HT1080 (cell line): ENCODE measurements at places on chromosomes 3 and 15. TPM values are rescaled to one million over a fixed set of nuclear protein-coding genes. Genes with fewer than 3 reads are reported as not detected.

- DNase-seq, result no peak
Measured at GRCh38 chr15:26157081-26157480, 294.0 kb upstream of the ATP10A start.

DNA sequence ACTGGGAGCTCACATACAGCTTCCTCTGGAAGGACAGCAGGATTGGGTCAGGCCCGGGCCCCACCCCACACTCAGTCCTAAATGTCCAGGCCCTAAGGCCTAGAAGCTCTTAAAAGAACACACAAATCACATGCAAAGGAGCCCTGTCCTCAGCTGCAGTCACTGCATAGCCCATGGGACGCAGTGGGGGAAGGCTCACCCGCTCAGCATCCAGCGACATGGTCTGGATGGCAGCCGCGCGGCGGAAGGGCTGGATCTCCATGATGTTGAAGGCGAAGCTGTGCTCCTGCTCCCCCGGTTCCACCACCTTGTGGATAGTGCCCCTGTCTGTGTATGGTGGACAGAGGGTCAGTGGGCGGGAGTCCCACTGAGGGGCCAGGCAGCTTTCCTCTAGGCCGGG is 22.1 kb downstream of the SEMA7A start:
- no peak for DNase-seq

DNA sequence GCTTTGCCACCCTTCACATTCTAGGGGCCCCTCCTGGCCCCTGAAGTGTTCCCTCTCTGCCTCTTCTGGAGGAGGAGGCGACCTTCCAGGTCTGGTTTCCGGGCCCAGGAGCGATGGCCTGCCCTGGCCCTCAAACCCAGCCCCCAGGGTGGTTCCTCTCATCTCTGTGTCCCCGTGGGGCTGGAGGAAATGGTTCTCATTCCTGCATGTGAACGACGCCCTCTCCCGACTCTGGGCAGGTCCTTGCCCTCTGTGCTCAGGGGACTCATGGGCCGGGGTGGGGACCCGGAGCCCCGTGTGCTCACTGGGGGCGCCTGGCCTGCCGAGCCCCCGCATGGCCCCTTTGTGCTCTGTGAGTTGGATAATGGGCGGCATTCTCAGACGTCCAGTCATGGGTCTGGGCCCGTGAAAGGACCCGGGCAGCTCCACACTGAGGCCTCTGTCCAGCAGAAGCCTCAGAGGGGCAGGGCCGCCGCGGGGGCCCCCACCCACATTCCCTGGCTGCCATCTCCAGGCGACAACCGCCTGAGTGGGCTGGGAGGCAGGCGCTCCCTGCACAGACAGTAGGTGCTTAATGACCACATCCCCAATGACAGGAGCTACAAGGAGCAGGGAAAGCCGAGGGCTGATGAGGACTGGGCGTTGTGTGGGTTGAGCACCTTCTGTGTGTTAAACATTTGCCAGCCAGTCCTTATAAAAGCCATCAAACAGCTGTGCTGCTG is 5.5 kb upstream of the PLXND1 start:
- no peak for DNase-seq

DNA sequence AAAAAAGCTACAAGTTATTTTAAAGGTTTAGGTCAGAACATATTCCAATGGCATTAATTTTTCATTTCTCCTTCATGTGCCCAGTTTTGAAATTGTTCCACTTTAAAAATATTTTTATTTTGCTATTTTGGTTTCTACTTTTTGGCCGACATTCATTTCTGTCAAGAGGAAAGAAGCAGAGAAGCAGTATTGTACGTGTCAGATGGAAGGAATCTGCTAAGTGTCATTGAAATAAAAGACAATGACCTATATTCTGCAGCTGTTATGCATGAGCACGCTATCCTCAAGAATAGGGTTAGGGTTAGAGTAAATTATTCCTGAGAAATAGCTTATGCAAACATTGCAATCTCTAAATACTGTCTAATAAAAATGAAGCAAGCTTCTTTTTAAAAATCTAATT is 941.7 kb downstream of the TUSC7 start:
- DNase-seq, result no peak

DNA sequence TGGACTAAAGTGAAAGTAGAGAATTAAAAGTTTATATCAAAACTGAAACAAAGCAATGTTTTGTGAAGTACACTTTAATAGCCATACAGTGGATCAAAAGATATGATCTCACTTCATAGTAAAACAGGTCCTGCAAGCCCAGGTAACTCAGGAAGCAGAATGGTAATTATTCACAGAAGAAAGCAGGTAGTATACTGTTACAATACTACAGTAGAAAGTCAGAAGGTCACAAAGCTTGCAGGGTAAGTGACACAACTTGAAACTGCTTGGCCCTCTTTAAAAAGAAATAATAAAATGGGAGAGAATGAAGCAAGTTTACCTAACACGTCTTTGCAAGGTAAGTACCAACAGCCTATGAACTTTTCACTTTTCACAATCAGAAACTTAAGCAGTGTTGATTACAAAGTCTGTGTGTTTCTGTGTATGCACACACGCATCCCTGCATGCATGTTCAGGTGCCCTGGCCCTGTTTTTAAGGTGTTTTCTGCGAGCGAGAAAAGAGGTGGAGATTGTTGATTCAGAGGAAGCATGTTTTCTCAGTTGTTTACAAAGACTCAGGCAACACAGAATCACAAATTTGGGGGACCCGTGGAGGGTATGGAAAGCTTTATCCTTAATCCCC is at the start of gene NAALADL2:
Gene NAALADL2 (plus strand): TSS at position 221 of the 622 bp plus-strand sequence.
- no peak for DNase-seq

- DNase-seq, result peak; percentile 46
Measured at GRCh38 chr15:43958861-43959330, 132.1 kb downstream of the WDR76 start.

- no peak for DNase-seq
Measured at GRCh38 chr15:98682992-98683701, 34.8 kb downstream of the IGF1R start.

DNA sequence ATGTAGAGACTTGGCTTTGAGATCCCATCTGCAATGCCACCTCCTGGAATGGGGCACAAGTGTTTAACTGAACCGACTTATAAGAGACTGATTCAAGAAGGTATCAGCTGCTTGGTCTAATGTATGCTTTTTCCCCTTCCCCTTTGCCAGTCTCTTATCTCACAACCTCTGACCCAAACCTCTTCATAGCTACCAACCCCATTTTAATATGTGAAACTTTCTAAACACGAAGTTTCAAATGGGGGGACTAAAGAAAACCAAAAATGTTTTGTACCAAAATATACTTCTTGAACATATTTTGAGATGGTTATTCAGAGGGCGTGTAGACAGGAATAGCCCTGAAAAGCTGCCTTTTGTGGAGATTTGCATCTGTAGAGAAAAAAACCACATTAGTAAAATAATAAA is 73.1 kb downstream of the OXSM start:
- no peak for DNase-seq

- DNase-seq, result no peak
Measured at GRCh38 chr3:100113723-100114412, 433 bp downstream of the FILIP1L start.

GRCh38 chr3:49841806-49842205 is 14.6 kb downstream of the TRAIP start:
- DNase-seq, result no peak

- peak; percentile 51 for DNase-seq
Measured at GRCh38 chr15:40217166-40217824, 21.6 kb upstream of the PAK6 start.

DNA sequence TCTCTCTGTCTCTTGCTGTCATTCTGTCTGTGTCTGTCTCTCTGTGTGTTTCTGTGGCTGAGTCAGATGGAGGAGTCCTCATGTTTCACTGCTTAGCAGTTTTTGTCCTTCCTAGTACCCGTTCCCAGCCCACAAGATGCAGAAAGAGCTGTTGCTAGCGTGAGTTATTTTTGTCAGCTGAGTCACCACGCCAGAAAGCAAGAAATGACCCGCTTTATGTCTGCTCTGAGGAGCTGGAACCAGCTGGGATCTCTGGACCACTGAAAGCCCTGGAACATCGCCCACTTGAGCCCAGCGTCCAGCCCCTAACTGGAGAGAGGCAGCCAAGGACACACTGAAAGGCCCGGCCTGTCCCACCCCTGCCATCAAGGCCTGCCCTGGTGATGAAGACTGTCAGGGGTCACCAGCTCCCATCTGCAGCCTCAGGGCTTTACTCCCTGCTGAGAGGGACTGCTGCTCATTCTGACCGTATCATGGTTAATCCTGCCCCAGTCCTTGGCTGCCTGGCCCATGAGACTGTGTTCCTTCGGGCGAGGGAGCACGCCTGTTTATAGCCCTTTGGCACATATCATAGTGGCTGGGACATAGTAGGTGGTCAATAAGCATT is 101.7 kb upstream of the TPM1 start:
- peak; percentile 97 for DNase-seq

- DNase-seq, result no peak
Measured at GRCh38 chr15:71349736-71350526, 234.7 kb downstream of the THSD4 start.

DNA sequence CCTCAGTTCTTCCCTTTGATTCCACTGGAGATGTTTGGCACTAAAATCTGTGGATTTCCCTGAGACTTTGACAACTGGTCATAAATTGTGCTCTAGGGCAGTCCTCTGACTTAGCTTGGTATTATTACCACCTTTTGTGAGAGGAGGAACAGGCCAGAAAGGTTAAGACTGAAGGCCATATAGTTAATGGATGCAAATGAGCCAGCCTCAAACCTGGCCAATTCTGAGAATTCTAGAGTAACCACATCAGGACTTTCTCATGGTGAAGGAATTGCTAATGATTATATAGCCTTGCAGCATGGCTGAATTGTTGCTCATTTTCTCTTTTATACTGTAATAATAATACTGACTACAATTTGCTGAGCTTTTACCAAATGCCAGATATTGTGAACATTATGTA is 162.5 kb downstream of the CADPS start:
- DNase-seq, result no peak

DNA sequence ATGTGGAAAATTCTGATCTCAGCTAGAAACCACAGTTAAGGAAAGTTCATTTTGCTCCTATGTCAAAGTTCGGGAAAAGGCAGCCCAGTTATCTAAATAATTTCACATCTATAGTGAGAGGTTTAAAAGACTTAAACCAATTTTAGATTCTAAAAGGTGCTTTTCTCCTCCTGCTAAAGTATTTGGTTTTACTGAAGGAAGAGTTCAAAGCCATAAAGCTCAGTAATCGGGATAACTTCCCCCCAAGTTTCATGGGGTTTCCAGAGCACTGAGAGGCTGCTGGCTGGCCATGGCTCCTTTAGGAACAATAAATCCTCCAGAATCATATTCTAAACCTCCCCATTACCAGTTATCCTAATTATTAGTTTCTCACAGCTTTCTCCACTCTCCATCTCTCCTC is 38.2 kb downstream of the ZIC4 start:
- DNase-seq, result no peak

GRCh38 chr3:126478581-126479310 is 3.1 kb upstream of the ZXDC start:
- no peak for DNase-seq

GRCh38 chr3:161403251-161403650 is 31.9 kb upstream of the SPTSSB start:
- DNase-seq, result peak; percentile 26

GRCh38 chr15:51861557-51862359 is 32.3 kb downstream of the TMOD3 start:
- peak; percentile 85 for DNase-seq

- DNase-seq, result no peak
Measured at GRCh38 chr15:93026380-93026817, 62.6 kb downstream of the RGMA start.

- DNase-seq, result peak; percentile 9
Measured at GRCh38 chr15:80698676-80699075, 3.6 kb downstream of the ABHD17C start.

GRCh38 chr3:145767909-145768308 is 393.1 kb downstream of the PLOD2 start:
- DNase-seq, result no peak

The SMAD3 gene
- total RNA-seq, result 20.9 and 39.2 TPM in 2 replicates

The DHFR2 gene
- total RNA-seq, result 4.0 and 4.2 TPM in 2 replicates

The ROPN1 gene
- total RNA-seq, result 0.21 TPM in 1 of 2 replicates, not detected in the other

The CGNL1 gene
- 1.5 and 2.3 TPM in 2 replicates for total RNA-seq

The MKRN3 gene
- total RNA-seq, result 14.5 and 14.6 TPM in 2 replicates

The MUC20 gene
- total RNA-seq, result not detected in 2 replicates

The GOLGA8T gene
- 0.06 and 0.17 TPM in 2 replicates for total RNA-seq

The ZPLD1 gene
- 0.11 and 0.23 TPM in 2 replicates for total RNA-seq

The LEO1 gene
- total RNA-seq, result 27.8 and 32.1 TPM in 2 replicates

The LXN gene
- total RNA-seq, result not detected in 2 replicates

The DNAJB8 gene
- total RNA-seq, result not detected in 2 replicates

The TMC3 gene
- total RNA-seq, result not detected in 2 replicates

The LMCD1 gene
- total RNA-seq, result 1.3 and 6.8 TPM in 2 replicates

The ATG7 gene
- 42.3 and 44.4 TPM in 2 replicates for total RNA-seq

The KLHL6 gene
- total RNA-seq, result not detected in 2 replicates

The GRIP2 gene
- 0.07 TPM in 1 of 2 replicates, not detected in the other for total RNA-seq

The LIPH gene
- total RNA-seq, result 0.13 and 0.63 TPM in 2 replicates
